ENCODE measurements at places on chromosomes 6 and 20. TPM values are rescaled to one million over a fixed set of nuclear protein-coding genes. Genes with fewer than 3 reads are reported as not detected.

FAM217A gene
- total RNA-seq: not detected

SUMO4 gene
- 2.4 TPM for total RNA-seq

COL11A2 gene
- total RNA-seq: 0.33 TPM

PPP1R11 gene
- 35.3 TPM for total RNA-seq

GRIK2 gene
- total RNA-seq: not detected

KCNQ2 gene
- total RNA-seq: not detected

UBE3D gene
- total RNA-seq: 5.6 TPM

RPS6KA2 gene
- 156 TPM for total RNA-seq

STK4 gene
- 24.5 TPM for total RNA-seq

ELOVL2 gene
- total RNA-seq: not detected

ERVFRD-1 gene
- not detected for total RNA-seq

ENPP5 gene
- total RNA-seq: not detected

SPATA25 gene
- total RNA-seq: 0.57 TPM

KCNK16 gene
- not detected for total RNA-seq
